ENCODE measurements at places on chromosomes 2 and 18.

DNA sequence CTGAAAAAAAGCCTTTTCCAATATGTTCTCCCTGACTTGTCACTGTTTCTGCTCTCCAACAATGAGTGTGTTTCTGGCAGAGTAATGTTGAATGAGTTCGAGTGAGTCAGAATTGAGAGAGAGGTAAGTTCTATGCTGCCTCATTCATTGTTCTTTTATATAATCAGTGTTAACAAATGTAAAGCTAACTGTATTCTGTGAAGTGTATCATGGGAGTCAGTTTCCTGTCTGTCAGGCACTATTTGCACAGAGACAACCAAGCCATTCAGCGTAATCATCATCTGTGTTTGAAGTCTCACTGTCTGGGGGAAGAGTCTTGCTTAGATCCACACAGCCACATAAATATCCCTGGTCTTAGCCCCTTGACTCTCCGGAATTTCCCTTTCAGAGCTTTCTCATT, 22.0 kb upstream of the UPP2 start:
- no peak for DNase-seq

DNA sequence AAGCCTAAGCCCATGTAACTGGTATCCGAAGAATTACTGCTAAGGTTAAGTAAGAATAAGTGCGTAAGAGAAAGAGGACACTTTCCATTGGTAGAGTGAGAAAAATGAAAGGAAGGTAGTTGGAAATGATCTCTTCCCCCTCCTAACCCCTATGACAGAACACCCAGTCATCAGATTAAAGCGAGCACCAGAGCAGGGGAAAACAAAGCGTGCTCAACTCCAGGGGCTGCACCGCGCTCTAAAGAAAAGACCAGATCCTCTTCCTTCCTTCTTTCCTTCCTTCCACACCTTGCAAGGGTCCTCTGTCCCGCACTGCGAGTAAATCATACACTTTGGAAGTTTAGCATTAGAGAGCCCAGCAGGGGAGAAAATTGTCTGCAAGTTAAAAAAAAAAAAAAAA, 971 bp upstream of the CDH7 start:
- DNase-seq: no peak

DNA sequence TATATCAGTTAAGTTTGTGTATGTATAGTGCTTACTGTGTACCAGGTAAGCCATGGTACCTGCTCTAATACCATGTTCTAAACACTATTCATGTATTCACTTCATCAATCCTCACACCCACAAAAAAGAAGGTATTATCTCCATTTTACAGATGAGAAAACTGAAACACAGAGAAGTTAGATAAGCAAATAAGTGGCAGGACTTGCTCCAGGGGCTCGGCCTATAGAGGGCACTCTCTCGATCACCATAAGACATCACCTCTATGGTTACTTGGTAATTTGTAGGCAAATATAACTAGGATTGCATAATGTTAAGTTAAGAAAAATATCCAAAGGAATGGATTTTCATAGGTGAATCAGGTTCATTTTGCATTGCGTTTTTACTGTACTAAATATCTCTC, 118.1 kb upstream of the FN1 start:
- DNase-seq: no peak

- no peak for DNase-seq
Measured at GRCh38 chr18:28711096-28711495, 534.2 kb upstream of the CDH2 start.

DNA sequence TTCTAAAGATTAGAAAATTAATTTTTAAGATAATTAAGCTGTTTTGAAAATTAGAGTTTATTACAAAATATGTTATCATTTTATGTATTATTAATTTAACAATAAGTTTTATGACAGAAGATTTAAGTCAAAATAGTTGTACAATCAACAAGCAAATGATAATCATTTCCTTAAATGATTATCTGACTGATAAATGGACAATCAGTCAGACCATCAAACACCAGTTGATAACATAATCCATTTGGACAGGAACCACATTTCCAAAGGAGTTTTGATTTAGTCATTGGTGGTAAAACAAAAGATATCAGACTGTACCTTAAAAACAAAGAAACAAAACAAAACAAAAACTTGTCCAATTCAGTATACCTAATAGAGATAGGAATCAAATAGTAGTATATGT, 1.9 kb downstream of the TFPI start:
- DNase-seq: no peak

GRCh38 chr18:68484241-68484640, 230.7 kb downstream of the TMX3 start:
- DNase-seq: no peak

DNA sequence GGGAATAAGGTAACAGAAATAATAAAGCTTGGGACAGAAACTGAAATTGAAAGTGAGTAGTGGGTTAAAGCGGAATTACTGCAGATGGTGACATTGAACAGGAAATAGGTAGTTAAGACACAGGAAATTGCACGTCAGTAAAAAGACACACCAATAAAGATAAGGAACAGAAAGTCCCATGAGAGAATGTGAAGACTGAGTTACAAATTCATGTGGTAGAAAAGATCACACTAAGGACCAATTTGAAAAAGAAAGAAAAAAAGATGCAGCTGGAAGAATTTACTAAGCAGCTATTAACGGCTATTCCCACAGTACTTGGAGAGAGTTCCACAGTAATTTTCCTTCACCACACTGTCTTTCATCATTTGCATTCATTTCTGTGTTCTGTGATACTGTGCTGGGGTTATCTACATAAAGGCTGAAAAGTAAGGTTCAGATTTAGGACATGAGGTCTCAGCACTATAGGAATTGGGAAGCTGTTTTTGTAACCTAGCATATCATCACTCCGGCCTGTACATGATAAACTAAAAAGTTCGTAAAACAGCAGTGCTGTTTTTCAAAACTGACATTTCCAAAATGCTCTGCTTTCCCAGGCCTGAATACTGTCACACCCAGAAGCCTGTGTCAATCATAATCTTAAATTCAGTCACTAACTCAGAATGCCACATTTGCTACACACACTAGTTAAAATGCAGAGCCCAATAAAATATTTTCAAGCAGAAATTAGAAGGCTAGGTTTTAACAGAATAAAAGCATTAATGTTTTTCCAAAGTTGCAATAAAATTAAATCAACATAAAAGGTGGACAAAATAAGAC, 42.9 kb downstream of the SRBD1 start:
- no peak for DNase-seq

- DNase-seq: no peak
Measured at GRCh38 chr2:96072746-96073145, 38.0 kb upstream of the GPAT2 start.

GRCh38 chr18:8468921-8469335, 140.3 kb upstream of the RAB12 start:
- DNase-seq: no peak

DNA sequence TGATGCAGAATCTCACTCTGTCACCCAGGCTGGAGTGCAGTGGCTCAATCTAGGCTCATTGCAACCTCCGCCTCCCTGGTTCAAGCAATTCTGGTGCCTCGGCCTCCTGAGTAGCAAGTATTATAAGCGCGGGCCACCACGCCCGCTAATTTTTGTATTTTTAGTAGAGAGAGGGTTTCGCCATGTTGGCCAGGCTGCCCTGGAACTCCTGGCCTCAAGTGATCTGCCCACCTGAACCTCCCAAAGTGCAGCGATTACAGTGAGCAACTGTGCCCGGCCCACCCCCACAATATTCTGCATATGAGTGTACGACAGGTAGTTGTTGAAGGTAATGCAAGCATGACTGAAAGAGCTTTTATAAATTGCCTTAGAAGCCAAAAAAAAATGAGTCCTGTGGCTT, 1.2 kb downstream of the WDR75 start:
- no peak for DNase-seq

- no peak for DNase-seq
Measured at GRCh38 chr18:58992301-58993231, 127.9 kb downstream of the ZNF532 start.

GRCh38 chr2:182636699-182637098, 79.4 kb upstream of the DNAJC10 start:
- no peak for DNase-seq

DNA sequence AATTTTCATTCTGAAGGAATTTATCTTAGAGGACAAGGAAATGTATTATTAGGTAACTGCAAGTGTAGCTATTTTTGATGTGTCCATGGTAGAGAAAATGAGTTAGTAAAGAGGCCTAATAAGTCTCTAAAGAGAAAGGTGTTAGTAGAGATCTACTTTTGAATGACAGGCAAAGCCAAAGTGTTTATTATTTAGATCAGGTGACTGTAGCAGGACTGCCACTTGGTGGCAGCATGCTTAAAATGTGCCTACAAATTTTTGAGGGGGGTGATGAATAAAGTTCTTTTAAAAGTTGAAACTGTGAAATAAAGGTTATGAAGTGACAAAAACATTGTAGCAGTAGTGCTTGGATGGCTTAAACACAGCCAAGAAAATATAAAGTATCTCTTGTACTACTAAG, 421.5 kb upstream of the MEIS1 start:
- DNase-seq: no peak

DNA sequence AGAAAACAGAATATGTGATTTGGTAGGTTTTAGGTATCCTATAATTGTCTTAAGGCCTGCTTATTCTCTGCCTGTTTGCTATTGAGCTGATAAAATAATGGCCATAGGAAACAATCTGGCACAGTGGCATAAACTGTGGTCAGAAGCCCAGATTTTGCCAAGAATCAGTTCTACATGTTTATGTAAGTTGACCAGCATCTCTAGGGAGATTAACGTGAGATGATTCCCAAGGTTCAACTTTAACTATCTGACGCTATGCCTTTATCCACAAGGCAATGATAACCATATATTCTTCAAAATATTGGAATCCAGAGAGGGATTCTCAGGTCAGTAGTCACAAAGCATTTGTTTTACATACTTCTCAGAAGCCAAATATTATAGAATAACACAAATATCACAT, 25.6 kb downstream of the AP1S3 start:
- no peak for DNase-seq

DNA sequence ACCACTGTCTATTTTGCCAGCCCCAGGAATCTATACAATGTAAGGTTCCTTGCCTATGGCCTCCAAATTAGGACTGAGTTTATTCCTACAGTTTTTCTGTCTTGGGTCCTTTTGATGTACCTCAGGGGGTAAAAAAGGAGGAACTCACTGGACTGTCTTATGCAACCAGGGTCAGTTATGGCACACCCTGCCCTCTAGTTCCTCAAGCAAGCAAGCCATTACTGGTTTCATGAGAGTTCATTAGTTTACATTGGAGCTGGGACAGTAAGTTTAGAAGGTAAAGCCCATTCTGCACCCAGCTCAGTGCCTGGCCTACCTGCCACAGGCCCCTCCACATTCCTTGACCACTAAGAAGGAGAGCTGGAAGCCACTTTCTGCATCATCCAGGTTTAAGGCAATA, 68.7 kb upstream of the WIPF1 start:
- no peak for DNase-seq

DNA sequence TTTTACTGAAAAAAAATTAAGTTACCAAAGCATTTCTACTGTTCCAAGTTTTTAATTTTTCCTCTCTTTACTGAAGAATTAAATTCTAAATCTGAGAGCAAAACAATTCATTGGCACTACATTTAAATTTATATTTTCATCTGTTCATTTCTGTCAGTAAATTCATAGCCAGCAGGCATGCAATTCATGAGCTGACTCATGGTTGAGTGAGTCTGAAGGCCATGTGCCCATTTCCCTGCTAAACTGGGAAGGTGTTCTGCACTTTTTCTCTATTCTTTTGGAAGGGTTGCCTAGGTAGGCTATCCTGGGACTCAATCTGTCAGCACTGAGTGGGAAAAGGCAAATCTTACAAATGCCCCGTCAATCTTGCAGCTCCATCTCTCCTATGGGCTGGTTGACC, 88.7 kb downstream of the KLHL14 start:
- no peak for DNase-seq

- DNase-seq: no peak
Measured at GRCh38 chr2:122391726-122392125, 636.3 kb downstream of the TSN start.

DNA sequence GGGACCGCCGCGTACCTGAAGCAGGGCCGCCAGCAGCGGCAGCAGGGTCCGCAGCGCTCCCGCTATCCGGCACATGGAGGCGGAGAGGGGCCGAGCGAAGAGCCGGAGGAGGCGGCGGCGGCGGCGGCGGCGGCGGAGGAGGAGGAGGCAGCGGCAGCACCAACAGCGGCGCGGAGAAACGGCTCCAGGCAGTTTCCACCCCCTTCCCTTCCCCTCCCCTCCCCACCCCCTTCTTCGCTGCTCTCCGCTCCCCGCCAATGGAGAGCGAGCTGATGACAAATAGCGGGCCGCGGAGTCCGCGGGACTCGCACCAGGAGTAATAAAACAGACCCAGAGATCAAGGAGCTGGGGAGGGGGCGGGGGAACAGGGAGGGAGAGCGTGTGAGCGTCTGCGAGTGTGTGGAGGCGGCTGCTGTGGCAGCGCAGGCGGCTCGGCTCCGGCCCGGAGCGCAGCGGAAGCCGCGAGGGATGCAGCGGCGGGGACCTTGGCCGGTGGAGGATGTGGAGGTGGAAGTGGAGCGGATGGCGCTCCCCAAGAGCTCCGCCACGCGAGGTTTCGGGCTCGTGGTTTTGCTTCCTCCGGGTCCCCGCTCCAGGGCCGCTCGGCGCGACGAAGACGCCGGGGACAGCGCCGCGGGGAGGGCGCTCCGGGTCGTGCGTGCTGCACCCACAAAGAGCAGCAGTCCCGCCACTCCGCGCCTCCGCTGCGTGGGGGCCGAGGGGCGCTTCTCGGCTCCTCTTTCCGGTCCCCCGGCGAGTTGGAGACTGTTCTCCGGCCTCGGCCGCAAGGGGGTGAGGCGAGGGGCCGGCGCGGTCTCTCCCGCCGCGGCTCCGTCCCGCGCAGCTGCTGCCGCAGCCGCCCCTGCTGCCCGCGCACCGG, at the start of gene CDH2:
CDH2 (minus strand) TSS at position 183 of the 880 bp plus-strand sequence; CDS start at position 75, 108 bp downstream.
- DNase-seq: no peak

- DNase-seq: no peak
Measured at GRCh38 chr2:96437512-96437911, 67.6 kb downstream of the NEURL3 start.

DNA sequence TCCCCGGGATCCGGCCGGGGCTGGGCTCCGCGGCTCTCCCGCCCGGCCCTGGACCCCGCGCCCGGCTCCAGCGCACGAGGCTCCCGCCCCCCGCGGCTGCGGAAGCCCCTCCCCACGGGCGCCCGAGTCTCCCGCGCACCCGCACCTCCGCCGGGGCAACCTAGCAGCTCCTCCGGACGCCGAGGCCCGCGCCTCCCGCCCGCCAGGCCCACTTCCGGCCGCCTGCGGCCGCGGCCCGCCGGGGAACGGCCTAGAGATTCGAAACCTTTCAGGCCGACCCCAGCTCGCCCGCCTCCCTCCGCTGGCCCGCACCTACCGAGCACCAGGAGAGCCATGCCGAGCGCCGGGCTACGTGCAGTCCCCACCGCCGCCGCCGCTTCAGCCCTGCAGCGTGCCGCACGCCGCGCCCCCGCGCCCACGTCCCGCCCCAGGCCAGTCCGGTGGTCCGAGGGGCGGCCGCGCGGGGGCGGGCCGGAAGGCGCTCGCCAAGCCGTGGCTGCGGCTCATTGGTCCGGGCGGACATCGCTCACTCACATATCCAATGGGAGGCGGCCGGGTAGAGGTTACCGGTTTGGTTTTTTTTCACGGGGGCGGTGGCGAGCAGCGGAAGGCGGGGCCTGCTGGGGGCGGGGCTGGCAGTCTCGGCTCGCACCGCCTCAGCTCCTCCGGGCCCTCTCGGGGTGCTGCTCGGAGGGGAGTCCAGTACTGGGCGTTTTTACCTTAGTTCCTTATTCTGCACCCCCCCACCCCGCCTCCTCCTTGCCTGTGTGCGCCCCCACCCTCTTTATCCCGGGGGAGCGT, at the start of gene PDIA6:
PDIA6 (minus strand) TSS at position 424 of the 801 bp plus-strand sequence; CDS start at position 335, 89 bp downstream.
- peak; percentile 97 for DNase-seq
